ENCODE measurements at places on chromosomes 4 and X. TPM values are rescaled to one million over a fixed set of nuclear protein-coding genes. Genes with fewer than 3 reads are reported as not detected.

AGA gene
- 23.7 TPM for total RNA-seq

DCAF16 gene
- total RNA-seq: 31.1 TPM

JAKMIP1 gene
- total RNA-seq: 8.2 TPM

PRAF2 gene
- total RNA-seq: 6.3 TPM

S100G gene
- not detected for total RNA-seq

VCX2 gene
- total RNA-seq: not detected

POF1B gene
- not detected for total RNA-seq

GPC3 gene
- 81.0 TPM for total RNA-seq

MID1 gene
- total RNA-seq: 55.1 TPM

DNA sequence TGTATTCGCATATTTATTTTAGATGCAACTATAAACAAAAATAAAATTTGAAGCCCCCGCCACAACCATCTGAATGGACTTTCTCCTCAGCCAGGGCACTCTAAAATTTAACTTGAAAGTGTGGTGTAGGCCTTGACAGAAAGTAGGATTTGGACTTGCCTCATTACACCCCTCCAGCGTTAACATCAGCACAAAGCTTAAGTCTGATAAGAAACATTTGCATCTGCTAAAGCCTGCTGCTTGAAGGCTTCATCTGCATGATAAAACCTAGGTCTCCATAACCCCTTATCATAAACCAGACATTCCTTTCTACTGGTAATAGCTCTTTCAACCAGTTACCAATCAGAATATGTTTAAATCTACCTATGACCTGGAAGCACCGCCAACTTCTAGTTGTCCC is 1046.5 kb downstream of the FAT4 start:
- no peak for DNase-seq

DNA sequence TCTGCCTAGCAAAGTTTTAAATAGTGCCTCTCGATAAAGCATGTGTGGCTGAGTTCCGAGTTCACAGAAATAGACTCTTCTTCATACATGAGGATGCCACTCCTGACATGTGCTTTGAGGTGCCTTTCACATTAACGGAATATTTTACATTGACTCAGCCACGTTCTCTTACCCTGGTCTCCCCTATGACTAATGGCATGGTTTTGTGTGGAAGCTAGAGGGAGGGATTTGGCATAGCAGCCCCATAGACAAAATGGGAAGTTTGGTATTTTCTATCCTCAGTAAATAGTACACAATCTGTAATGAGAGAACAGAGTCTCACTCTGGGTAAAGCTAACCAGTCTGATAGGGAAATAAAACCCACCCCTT is 68.9 kb downstream of the PCDH19 start:
- DNase-seq: no peak

GRCh38 chr4:184193556-184194525 is 23.8 kb downstream of the ENPP6 start:
- no peak for DNase-seq

DNA sequence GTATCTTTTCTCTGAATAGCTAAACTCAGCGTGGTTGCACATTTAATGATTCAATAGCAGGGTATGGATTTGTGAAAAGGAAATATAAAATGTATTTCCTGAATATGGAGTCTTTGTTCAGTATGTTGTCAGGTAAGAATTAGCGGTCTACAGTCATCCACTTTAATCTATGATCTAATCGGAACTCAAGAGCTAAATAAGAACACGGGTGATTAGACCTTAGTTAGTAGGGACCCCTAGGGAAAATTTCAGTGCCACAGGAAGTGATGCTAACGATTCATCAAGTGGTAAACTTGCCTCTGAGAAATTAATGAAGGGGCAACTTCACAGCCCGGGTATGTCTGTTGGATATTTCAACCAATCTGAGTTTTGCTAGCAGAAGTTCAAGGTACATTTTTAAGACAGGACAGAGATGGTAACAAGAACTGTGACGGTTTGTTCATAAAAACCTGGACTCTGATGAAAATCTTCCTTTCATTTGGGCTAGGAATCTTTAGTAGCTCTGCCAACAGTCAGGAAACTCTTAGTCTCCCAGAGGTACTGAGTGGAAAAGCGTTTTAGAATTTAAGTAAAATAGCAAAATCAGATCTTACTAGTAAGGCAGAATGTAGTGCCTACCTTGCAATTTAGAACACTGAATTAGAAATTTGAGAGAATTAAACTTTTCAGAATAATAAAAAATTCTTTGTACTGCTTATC is 47.1 kb downstream of the PCDH7 start:
- DNase-seq: no peak

GRCh38 chr4:71417150-71417549 is 78.3 kb downstream of the SLC4A4 start:
- DNase-seq: no peak

GRCh38 chrX:46447384-46447783 is 97.8 kb downstream of the ZNF674 start:
- no peak for DNase-seq

DNA sequence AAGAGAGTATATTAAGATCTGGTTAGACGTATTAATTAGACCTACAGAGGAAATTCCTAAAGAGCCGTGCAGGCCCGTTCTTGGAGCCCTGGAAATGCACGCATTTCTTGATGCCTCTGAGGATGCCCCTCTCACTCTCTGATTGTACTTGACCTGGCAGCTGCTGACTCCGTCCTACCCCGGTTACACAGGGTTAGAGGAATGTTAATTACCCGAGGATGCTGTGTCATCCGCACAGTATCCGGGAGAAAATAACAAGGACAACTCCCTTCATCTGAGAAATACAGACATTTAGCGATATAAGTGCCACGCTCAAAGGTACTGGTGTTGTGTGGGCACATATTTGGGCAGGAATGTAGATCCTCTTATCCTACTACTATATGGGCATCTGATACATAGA is 404.6 kb upstream of the FAT1 start:
- DNase-seq: no peak

- peak; percentile 6 for DNase-seq
Measured at GRCh38 chr4:143773998-143774895, 73.8 kb upstream of the FREM3 start.

DNA sequence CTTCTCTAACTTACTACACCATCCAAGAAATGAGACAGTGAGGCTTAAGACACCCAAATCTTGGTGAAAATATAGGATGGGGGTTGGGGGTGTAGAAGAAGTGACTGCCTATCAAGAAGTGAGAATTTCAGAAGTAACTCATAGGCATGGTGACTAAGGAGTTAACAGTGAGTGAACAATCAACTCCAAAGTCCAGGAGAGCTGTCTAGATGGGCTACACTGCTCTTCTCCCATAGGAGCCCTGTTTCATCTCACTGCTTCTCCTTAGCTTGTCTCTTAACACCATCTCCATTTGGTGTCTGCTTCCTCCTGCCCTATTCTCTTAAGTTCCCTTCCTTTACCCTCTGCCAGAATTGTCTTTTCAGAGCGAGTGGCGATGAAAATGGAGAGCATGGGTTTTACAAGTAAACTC is 22.7 kb downstream of the FABP2 start:
- no peak for DNase-seq

DNA sequence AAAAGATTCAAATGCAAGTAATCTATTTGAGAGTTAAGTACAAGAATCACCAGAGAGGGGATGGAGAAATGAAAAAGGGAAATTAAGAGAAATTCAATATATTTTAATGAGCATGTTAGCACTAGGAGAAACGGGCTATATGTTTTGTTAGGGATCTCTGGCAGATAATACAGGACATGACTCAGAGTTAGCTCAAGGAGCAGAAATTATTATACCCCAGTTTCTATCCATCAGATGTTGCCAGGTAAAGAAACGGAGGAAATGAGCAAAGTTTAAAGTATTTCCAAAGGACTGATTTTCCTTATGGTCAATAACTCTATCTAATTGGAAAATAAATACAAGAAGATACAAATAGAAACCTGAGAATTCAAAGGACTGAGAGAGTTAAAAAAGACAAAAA is 867.6 kb downstream of the TRAM1L1 start:
- DNase-seq: no peak

DNA sequence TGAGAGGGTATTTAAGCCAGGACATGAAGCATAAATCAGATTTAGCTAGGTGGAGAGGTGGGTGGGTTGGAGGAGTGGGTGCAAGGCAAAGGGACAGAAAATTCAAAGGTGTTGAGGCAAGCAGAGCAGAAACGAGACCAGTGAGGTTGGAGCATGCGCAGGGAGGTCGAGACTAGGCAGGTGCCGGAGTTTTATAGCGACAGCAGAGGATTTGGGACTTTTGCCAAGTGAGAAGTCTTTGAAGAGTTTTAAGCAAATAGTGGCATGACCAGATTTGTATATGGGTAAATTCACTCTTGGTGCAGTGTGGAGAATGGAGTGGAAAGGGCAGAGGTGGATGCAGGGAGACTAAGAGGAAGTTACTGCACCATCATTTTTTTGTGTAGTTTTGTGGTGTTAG is 107.0 kb upstream of the TLR2 start:
- DNase-seq: no peak

- DNase-seq: no peak
Measured at GRCh38 chr4:153294631-153295030, 49.9 kb upstream of the MND1 start.

GRCh38 chr4:60396341-60397049 is 803.6 kb upstream of the ADGRL3 start:
- no peak for DNase-seq

DNA sequence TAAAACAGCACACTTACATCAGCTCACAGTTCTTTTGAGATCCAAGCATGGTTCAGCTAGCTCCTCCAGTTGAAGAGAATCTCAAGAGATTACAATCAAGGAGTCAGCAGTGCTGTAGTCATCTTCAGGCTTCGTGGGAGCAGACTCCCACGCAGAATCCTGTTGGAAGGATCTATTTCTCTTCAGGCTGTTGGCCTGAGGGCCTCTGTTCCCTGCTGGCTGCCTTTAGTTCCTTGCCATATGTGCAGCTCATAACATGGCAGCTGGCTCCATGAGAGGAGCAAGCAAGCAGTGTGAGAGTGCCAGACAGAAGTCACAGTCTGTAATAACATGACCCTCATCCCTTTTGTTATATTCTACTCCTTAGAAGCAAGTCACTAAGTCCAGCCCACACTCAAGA is 168.6 kb downstream of the COX18 start:
- DNase-seq: no peak

- no peak for DNase-seq
Measured at GRCh38 chr4:106993827-106994226, 42.3 kb downstream of the DKK2 start.

- no peak for DNase-seq
Measured at GRCh38 chr4:115275615-115276014, 162.2 kb upstream of the NDST4 start.

DNA sequence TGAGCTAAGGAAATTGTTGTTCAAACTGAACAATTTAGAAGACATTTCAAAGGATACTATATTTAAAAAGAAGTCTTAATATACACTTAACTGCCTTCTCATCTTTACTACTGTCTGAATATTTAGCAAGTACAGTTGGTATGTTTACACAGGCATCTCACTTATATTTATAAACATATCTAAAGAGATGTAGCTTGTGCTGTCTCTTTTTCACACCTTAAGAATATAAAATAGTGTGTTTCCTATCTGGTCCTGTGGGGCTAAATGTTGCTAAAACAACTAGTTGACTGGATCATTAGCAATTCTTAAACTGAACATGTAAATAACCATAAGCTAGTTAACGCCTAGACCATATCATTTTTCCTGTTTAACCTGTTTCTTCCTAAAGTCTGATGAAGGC is 336.3 kb downstream of the PPP3CA start:
- DNase-seq: no peak
